ENCODE measurements at places on chromosomes 7 and 10. TPM values are rescaled to one million over a fixed set of nuclear protein-coding genes. Genes with fewer than 3 reads are reported as not detected.

Gene CALML3
- not detected for total RNA-seq

Gene C10orf62
- total RNA-seq = not detected

Gene CYP2C8
- total RNA-seq = not detected

Gene HTR5A
- not detected for total RNA-seq

Gene PPP1R9A
- not detected for total RNA-seq

Gene TRIM73
- 8.3 TPM for total RNA-seq

Gene MKX
- total RNA-seq = not detected

Gene AKR1C1
- total RNA-seq = 0.83 TPM

Gene TRIM50
- not detected for total RNA-seq

Gene CEP41
- total RNA-seq = 31.1 TPM

Gene TMEM213
- total RNA-seq = not detected

Gene PGAM1
- 517 TPM for total RNA-seq

Gene OR2A12
- total RNA-seq = not detected

Gene SLC39A12
- total RNA-seq = not detected

Gene LBX1
- not detected for total RNA-seq

Gene SAMD8
- total RNA-seq = 17.4 TPM

Gene OR2A7
- total RNA-seq = 1.5 TPM

Gene LIMK1
- 37.6 TPM for total RNA-seq

Gene RBP4
- not detected for total RNA-seq

Gene FRMD4A
- 0.94 TPM for total RNA-seq

Gene IGF2BP3
- 0.52 TPM for total RNA-seq

Gene ZNF488
- not detected for total RNA-seq

Gene CYP26A1
- total RNA-seq = not detected

Gene EN2
- total RNA-seq = not detected

Gene SPAM1
- not detected for total RNA-seq

Gene INA
- not detected for total RNA-seq

Gene ATOH7
- total RNA-seq = not detected

Gene MYO3A
- total RNA-seq = not detected

Gene CCDC146
- total RNA-seq = 12.9 TPM

Gene IRF5
- 7.4 TPM for total RNA-seq

Gene SLC26A5
- total RNA-seq = not detected

Gene FGFR2
- total RNA-seq = not detected

Gene GRB10
- total RNA-seq = 6.3 TPM

Gene CPA1
- not detected for total RNA-seq

Gene TCAF2
- total RNA-seq = 15.2 TPM

Gene AOC1
- not detected for total RNA-seq

Gene ZCWPW1
- 2.6 TPM for total RNA-seq

Gene STRIP2
- 7.1 TPM for total RNA-seq

Gene PNLIPRP2
- total RNA-seq = not detected

Gene AKR1C4
- total RNA-seq = not detected

Gene RNF148
- not detected for total RNA-seq

Gene PDE6C
- total RNA-seq = not detected

Gene DENND2A
- total RNA-seq = not detected

Gene SLC29A4
- 0.42 TPM for total RNA-seq

Gene FIS1
- 103 TPM for total RNA-seq

Gene MMRN2
- not detected for total RNA-seq
